ENCODE measurements at places on chromosomes 1 and 21.

GRCh38 chr1:73326663-73327062, 871.3 kb downstream of the LRRIQ3 start:
- no peak for DNase-seq

GRCh38 chr1:211638246-211638645, 37.2 kb downstream of the NEK2 start:
- no peak for DNase-seq

DNA sequence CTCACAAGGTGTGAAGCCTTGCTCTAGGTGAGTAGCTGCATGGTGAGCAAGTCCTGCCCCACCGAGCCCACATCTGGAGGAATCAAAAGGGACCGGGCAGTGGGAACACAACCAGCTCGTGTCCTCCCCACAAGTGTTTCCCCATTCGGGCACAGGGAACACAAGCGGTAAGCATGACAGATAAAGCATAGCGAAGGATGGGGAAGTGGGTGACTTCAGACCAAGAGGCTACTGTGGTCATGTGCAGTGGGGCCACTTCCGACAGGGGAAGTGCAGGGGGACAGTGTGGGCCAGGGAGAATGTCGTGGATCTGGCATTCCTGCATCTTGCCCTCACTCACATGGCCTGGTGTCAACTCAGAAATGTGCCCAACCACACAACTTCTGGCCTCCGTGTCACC, 306.2 kb downstream of the FAM72C start:
- no peak for DNase-seq

GRCh38 chr1:25971066-25971810, 26.6 kb downstream of the PAFAH2 start:
- DNase-seq: no peak

GRCh38 chr1:53655931-53656746, 82.8 kb downstream of the GLIS1 start:
- no peak for DNase-seq

GRCh38 chr21:32329776-32330175, 31.1 kb downstream of the MRAP start:
- DNase-seq: no peak

- no peak for DNase-seq
These were observed 27.2 kb upstream of the CAPZB start for GRCh38 chr1:19512545-19512944.

DNA sequence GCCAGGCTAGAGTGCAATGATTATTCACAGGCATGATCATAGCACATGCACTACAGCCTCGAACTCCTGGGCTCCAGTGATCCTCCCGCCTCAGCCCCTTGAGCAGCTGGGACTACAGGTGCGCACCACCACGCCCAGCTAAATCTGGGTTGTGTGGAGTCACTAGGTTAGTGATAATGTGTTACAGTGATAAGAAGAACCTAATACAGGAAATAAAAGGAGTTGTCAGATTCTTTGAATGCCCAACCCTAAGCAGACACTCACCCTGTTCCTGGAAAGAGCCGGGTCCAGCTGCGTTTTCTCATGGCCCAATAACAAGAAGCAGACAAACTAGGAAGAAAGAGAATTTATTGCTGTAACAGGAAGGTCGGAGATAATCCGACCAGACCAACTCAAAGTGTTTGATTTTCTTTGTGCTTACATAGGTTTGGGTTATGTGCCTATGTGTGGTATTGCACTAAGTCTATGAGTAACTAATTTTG, 8.8 kb downstream of the IFNGR2 start:
- no peak for DNase-seq

- DNase-seq: no peak
These were observed 203.6 kb upstream of the CHODL start for GRCh38 chr21:18041012-18041411.

GRCh38 chr1:95257758-95258157, 23.7 kb downstream of the RWDD3 start:
- DNase-seq: no peak

DNA sequence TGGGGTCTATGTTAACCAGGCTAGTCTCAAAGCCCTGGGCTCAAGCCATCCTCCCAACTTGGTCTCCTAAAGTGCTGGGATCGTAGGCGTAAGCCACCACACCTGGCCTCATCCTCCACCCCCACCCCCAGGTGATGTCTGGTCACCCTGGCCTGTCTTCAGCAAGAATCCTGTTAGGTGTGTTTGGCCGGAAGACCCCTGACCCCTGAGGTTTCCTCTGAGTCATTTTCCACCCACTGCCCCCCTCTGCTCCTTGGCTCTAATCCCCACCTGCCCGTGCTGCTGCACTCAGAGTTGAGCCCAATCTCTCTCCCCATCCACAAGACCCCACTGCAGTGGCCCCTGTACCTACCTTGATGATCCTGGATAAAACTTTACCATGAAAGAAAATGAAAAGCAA, 25.2 kb downstream of the SLC66A1 start:
- DNase-seq: no peak

GRCh38 chr1:90919900-90920299, 101.9 kb downstream of the ZNF644 start:
- DNase-seq: no peak

- DNase-seq: no peak
These were observed 99.3 kb upstream of the RALGPS2 start for GRCh38 chr1:178625695-178626094.

DNA sequence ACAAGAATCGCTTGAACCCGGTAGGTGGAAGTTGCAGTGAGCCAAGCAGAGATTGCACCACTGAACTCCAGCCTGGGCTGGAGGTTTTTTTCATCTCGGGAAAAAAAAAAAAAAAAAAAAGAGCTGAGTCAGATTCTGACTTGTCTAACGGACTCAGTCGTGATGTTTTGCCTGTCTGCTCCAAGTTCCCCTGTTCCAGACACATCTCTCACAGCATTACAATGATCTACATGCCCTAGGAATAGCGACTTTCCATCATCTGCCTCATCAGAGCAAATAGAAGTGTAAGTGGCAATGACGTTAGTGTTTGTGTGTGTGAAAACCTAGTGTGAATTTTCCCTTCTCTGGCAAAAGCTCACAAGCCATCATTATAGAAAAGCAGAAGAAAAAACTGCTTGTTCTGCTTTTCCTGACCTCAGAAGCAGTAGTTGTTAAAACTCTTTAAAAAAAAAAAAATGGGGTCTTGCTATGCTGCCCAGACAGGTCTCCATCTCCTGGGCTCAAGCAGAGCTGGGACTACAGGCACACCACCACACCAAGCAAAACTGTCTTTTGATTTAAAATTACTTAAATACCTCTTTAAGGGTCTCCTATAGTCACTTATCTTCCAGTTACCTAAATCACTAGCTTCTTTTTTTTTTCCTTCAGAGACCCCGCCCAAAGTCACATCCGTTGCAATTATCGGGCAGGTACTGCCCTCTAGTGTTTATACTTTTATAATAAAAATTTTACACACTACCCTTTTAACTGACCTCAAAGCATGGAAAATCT, 37.3 kb downstream of the PLEKHO1 start:
- no peak for DNase-seq

DNA sequence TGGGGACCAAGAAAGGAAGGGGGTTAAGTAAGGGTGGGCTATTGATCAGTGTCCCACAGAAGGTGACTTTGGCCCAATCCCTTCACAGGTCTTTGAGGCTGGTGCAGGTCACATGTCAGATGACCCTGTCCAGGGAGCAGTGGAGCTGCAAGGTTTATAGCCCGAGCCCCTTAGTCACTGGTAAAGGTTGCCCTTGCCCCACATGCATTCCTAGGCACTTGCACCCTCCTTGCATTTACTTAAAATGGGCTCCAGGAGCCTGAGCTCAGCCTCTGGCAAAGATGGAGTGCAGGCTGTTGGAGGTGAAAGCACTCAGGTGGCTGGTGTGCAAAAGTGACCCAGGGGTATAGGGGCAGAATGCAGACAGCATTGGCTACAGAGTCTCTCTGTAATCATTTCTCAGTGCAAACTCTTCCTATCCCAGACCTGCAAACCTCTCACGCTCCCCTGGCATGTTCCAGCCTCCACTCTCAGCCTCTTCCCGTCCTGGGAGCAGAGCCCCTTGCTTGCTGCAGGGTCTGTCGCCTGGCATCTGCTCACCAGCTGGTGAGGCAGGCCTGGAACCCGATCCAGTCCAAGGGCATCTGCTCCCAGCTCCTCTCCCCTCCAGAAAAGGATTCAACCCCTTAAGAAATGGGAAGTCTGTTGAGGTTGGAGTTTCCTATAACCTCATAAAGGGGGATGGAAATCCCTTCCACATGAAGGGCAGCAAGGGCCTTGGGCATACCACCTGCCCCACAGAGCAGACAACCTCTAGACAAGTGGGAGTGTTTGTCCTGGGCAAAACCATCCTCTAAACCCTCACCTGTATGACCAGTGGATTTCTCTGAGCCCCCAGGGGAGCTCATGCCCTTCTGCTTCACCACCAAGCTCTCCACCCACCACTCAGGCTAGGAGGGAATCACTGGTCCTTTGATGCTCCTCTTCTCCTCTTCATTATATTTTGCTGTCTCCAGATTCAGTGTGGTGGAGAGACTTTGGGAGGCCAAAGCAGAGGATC, 23.1 kb upstream of the PTPRF start:
- DNase-seq: no peak

- DNase-seq: no peak
These were observed 8.9 kb downstream of the COQ8A start for GRCh38 chr1:226948996-226949395.

- DNase-seq: no peak
These were observed at the start of gene CTNNBIP1 for GRCh38 chr1:9910076-9910422. Gene CTNNBIP1, minus strand, starts transcription at chr1:9910269. Its CDS starts 38,205 bp downstream, at chr1:9872064.

GRCh38 chr1:245232931-245233330, 78.1 kb downstream of the KIF26B start:
- DNase-seq: no peak

- DNase-seq: no peak
These were observed 40.1 kb downstream of the TMEM200B start for GRCh38 chr1:29083317-29084195.

All from activated CD8-positive, alpha-beta memory T cell treated with anti-CD3 and anti-CD28 coated beads for 48 hours (primary cell).